ENCODE measurements at places on chromosomes 6 and 20.

DNA sequence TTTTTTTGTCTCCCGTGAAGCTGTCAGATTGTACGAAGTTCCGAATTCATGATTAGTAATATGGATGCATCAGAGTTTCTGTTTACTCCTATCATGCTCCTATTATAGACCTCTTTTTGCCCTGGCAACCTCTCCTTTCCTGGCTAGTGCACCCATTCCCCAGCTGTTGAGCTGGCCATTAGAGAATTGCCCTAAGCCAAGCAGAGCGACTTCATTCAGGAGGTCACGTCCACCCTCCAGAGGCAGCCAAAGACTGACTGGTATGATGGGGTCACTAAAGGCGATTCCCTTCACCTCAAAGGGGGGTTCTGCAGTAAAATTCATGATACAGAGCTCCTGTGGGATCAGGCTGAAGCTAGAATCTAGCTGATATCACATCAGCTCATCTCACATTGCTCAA, 351.9 kb downstream of the BTBD3 start:
- no peak for DNase-seq

- no peak for DNase-seq
Measured at GRCh38 chr6:37535428-37535758, 35.7 kb upstream of the CCDC167 start.

GRCh38 chr6:23797041-23797440, 329.0 kb upstream of the NRSN1 start:
- no peak for DNase-seq

DNA sequence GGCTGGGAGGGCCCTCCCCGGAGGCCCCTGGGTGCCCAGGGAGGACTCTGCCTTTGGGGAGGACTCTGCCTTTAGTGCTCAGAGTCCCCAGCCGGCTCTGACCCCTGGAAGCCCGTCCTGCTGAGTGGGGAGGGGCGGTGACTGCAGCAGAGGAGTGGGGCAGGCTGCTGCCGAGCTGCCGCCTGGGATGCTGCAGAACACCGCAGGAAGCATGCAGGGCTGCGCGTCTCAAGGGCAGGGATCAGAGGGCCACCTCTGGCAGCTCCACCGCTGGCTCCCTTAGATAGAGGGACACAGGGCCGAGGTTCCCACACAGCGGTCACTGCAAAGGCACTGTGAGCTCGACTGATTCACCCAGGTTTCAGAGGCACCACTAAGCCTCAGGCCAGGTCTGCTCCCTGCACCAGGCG, 82.2 kb upstream of the GATA5 start:
- DNase-seq: no peak

- DNase-seq: no peak
Measured at GRCh38 chr6:150692604-150693003, 92.9 kb downstream of the PLEKHG1 start.

DNA sequence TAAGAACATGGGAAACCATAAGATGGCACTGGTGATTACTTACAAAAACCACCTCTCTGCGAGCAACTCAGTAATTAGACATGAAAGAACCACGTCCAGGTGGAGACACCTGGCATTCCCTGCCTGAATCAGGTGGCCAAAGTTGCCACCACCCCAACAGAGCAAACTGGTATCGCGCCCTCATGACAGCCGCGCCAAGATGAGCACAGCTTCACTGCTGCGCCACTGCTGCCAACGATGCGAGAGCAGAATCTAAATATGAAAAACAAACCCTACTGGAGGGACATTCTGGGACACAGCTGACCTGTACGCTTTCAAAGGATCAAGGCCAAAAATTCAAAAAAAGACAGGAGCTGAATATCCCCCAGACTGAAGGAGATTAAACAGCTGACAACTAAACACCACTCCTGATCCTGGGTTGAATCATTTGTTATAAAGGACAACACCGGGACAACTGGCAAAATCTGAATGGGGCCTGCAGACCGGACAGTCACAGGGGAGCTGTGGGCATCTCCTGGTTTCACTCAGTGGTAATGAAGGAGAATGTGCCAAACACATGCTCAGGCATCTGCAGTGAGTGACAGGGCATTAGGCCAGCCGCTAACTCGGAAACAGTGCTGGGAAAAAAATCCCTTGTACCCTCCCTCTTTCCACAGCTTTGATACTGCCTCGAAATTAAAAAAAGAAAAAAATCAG, 17.4 kb downstream of the CST7 start:
- DNase-seq: no peak

DNA sequence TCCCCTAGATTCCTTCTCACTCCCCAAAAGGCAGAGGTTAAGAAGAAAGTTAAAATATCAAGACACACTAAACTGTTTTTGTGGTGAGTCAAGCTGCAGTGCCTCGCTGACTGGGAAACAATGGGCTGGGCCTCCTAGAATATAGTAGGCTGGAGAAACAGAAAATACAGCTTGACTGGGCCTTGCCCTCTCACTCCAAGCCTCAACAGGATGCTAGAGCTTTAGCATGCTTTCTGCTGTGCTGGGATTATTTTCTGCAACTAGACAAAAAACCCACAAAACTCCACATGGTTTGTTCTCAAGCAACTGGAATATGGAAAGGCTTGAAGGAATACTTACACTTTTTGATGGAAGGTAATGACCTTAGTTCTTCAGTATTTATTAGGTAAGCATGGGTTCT, 27.9 kb downstream of the FOXO3 start:
- no peak for DNase-seq

- DNase-seq: no peak
Measured at GRCh38 chr6:31112478-31112877, at the start of gene C6orf15. TSS of gene C6orf15 (minus strand) at chr6:31112575. CDS start at chr6:31112555, 20 bp downstream.

GRCh38 chr6:72946774-72947173, 278.5 kb downstream of the KHDC1L start:
- DNase-seq: no peak
